ENCODE measurements at places on chromosomes 13 and 19. TPM values are rescaled to one million over a fixed set of nuclear protein-coding genes. Genes with fewer than 3 reads are reported as not detected.
A peak's percentile ranks its signal among the peaks of the same experiment; 100 is the strongest.

GRCh38 chr13:94286581-94286980, 192.9 kb downstream of the DCT start:
- no peak for DNase-seq

- no peak for DNase-seq
These were observed 55.8 kb upstream of the SPATA13 start for GRCh38 chr13:24104723-24105122.

GRCh38 chr13:62360609-62361008, 945.0 kb upstream of the PCDH20 start:
- no peak for DNase-seq

GRCh38 chr19:55525289-55526101, 11.4 kb downstream of the SBK2 start:
- no peak for DNase-seq

DNA sequence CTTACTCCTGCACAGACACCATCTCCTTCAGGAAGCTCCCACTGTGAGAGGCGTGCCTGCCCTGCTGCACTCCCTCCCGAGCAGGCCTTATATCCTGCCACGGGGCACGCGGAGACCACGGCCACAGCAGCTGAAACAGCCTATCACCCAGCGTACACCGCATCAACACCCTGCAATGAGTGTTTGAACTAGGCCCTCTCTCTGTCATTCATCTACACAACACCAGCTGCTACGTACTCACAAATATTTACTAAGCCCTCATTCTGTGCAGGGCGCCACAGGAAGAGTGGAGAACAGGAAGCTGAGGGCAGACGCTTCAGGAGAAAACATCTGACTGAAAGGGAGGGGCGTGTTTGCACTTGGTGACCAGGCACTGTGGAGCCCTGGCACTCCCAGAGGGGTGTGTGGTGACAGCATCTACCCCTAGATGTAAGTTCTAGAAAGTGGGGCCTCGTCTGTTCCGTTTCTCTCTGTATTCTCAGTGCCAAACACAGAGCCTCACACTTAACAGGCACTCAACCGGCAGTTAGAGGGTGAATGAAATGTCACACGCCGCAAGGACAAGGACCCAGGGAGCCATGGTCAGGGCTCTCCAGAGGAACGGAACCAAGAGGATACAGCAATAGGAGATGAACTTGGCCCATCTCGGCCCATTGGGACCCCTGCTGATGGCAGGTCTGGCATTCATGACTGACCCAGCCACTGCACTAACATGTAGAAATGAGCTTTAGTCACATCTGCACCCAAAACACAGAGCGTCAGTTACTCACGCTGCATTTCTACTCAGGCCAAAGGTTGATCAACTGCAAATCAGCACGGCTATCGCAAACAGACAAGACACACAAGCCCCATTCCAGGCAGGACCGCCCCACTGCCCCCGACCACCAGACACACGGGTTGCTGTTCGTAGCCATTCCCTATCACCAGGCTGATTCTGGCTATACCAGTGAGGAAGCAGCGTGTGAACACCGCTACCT, 15.7 kb downstream of the RANBP3 start:
- DNase-seq: peak; percentile 78

DNA sequence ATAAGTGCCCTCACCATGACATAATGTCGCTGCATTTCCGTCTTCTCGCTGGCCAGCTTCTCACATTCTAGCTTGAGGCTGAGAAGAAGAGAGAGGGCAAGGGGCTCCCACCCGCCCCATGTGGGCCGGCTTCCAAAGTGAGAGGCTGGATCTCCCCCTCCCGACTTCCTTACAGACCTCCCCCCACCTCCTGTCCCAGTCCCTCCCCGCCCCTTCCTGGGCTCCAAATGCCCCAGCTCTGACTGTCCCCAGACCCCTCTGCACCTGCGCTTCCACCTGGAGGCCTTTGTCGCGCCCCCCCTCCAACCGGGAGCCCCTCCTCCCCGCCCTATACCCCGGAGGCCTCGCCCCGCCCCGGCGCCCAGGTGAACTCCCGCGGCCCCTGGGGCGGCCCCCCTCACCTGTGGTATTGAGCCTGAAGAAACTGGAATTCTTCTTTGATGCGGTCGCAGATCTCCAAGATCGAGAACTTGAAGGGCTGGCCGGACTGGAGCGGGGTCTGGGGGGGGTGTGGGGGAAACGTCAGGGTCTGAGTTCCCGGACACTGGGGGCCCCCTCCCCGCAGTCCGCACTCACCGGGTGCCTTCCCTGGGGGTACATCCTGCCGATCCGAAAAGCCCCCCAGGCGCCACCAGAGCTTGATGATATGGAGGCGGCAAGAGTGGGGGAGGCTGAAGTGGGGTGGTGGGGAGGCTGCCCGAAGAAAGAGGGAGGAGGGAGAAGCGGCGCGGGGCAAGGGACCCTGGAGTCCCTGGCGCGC, 595 bp downstream of the TLE2 start:
- no peak for DNase-seq

DNA sequence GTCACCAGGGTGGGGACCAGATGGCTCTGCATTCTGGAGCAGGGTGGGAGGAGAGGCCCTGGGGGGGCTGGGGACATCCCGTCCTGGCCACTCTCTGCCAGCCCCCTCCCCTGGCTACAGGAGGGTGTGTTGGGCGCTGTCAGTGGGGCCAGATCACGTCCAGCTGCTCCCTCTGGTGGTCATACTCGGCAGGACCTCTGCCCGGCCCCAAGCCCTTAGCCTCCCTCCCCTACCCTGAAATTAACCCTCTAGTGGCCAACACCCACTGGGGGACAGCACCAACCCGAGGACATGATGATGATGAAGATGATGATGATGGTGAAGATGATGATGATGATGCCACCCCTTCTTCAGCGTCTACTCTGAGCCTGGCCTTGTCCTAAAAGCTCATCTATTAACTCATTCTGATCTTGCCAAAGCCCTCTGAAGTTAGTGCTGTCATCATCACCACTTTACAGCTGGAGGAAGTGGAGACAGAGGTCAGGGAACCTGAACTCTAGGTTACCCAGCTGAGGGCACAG, 590 bp upstream of the LGI4 start:
- DNase-seq: peak; percentile 67

GRCh38 chr13:29849731-29850212, 645 bp downstream of the UBL3 start:
- peak; percentile 91 for DNase-seq

The BTBD2 gene
- total RNA-seq: 69.5 TPM

The STX10 gene
- total RNA-seq: 80.5 TPM

The TGFBR3L gene
- 9.0 TPM for total RNA-seq

The USE1 gene
- 13.2 TPM for total RNA-seq

The SGCG gene
- 5.8 TPM for total RNA-seq

The UPF3A gene
- 34.0 TPM for total RNA-seq

The TMEM59L gene
- 0.97 TPM for total RNA-seq

The LRRC4B gene
- not detected for total RNA-seq

The QPCTL gene
- 13.2 TPM for total RNA-seq

The HIF3A gene
- not detected for total RNA-seq

The SHC2 gene
- total RNA-seq: not detected

Data from GM23248 (cell line).